ENCODE measurements at places on chromosomes 3 and 15.

- no peak for DNase-seq
Measured at GRCh38 chr3:8845641-8846040, 76.2 kb upstream of the OXTR start.

DNA sequence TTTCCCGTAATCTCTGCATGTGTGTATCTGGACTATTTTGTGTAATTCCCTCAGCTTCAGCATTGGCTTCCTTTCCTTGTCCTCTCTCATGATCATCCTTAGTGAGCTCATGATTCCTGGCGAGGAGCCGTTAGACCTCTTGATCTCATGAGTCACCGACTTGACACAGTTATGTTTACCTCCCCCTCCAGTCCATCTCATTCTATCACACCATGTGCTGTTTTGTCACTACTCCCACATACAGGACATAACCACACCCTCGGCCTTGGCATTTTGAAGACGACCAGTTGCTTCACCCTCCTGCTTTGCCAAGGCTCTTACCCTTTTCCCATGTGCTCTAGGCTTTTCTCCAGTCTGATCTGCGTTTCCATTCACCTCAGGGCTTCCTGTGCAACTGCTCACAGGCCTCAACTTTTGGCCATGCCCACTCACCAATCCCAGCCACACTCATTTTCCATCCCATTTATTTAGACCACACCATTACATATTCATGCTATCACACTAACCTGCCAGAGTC is 41.5 kb downstream of the CP start:
- no peak for DNase-seq

- no peak for DNase-seq
Measured at GRCh38 chr15:52085299-52085698, 27.3 kb downstream of the BCL2L10 start.

- no peak for DNase-seq
Measured at GRCh38 chr15:35067496-35068347, 17.4 kb downstream of the NANOGP8 start.

DNA sequence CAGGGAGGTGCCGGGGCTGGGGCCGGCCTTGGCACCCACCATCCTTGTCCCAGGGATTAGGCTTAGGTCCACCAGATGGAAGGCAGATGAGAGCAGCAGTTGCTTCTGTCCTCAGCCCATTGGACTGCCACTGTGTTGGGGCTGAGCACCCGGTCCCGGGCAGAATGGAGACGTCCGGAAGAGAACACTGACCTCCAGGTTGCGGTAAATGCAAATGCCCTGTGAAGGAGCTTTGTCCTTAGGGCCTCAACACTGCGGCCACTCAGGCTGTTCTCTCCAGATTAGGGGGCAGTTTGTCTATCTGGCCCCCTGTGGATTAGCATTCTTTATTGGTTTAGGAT is at the start of gene SERINC4:
SERINC4 (minus strand) TSS at position 276 of the 341 bp plus-strand sequence; CDS start at position 42, 234 bp downstream.
- DNase-seq = no peak

DNA sequence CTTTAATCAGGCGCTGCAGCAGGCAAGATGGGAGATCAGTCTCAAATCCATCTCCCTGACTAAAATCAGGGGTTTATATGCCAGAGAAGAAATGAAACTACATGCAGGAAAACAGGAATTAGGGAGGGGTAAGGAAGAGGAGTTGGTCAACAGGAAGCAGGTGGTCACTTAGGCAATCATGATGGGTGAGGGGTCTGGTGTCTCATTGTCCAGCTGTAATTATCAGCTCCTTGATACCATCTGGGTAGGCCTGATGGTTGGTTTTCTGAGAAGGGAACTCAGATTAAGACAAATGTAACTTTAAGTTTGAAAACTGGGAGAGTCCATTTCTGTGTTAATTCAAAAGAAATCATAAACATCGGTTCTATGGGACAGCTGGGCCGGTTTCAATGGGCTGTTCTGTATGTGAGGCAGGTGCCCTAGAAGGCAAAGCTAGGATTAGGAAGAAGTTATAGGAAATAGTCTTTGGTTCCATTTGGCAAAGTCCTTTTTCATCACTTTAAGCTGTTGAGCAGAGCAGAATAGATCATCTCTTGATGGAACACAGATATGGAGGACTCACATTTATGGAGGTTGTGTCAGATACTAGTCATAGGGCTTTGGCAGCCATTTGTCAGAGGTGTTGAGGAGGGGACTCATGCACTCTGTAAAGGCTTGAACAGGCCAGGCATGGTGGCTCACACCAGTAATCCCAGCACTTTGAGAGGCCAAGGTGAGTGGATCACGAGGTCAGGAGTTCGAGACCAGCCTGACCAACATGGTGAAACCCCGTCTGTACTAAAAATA is 149.4 kb downstream of the VGLL4 start:
- DNase-seq = no peak

DNA sequence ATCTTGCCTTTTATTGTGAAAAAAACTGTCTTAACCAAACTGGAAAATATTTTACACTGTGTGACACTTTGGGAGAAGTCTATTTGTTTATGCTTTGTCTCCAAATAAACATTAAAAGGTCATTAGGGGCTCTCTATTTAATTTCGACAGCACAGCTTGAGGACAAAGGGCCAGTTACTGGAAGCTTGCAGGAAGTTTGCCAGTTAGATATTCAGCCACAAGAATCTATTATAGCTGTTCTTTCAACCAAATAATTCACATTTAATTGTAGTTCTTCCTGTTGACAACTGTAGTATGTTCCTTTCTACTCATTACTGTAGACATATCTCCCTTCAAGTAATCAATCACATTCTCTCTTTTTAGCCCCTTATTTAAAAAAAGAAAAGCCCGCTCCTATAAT is 6.1 kb downstream of the CP start:
- no peak for DNase-seq

- no peak for DNase-seq
Measured at GRCh38 chr3:76789237-76789636, 250.7 kb upstream of the ROBO2 start.

- no peak for DNase-seq
Measured at GRCh38 chr15:22265056-22265945, 185.0 kb downstream of the OR4M2 start.

- DNase-seq = no peak
Measured at GRCh38 chr3:159356606-159357005, 554.8 kb downstream of the MFSD1 start.

DNA sequence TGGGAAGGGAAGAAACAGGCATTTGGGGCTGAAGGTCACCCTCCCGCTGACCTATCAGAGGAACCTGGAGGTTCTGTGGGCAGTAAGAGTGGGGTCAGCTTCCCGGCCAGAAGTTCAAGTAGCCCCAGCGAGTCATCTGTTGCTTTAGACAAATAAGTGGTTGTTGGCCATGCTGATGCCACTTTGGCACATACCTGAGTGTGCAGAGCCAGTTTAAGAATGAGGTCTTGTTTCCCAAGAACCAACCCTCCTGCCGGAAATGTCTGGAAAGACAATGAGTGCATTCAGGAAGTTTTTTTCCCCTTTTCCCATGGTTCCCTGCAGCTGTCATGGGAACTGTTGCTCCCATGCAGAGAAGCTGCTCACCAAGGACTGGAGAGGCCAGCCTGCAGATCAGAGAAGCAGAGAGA is 166.7 kb downstream of the ZNF621 start:
- no peak for DNase-seq

- no peak for DNase-seq
Measured at GRCh38 chr15:40697916-40698315, 2.9 kb downstream of the RAD51 start.

GRCh38 chr3:192284443-192285072 is 442.8 kb downstream of the FGF12 start:
- DNase-seq = no peak

- no peak for DNase-seq
Measured at GRCh38 chr3:153573481-153573880, 411.5 kb downstream of the RAP2B start.

DNA sequence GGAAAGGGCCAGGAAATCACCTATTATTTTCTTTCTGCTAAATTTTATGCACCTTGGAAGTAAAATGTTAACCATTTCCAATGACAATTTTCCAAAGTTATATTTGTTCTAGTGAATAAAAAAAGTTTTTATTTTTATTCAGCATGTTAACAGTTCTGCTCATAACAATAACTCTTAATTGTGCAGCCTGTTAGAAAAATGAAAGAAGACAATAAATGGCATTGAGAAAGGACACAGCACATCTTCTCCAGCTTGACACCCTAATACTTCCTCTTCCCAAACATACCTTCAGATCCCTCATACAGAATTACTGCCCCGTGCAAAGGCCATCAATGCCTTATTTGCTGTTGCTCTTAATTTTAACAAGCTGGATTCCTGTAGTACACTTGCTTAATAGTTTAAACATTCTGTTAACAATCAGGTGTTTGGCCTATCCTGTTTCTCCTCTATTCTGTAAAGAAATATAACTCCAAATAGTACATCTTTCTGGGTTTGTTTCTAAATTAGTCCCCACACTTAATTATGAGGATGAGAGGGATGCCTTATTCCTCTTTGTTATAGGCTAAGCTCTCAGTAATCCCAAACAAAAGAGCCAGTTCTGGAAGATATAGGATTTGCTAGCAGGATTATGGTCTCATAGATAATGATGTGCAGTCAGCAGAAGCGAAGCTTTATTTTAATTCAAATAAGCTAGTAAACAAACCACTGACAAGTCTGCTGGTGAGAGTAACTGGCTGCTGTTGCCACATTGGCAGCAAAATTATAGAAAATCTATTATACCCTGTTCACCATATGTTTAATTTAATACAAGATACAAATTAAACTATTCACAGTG is 19.2 kb upstream of the SOX2 start:
- DNase-seq = no peak

GRCh38 chr3:48387634-48388033 is 15.6 kb downstream of the FBXW12 start:
- DNase-seq = no peak

GRCh38 chr3:154799800-154800199 is 280.3 kb upstream of the MME start:
- DNase-seq = no peak

DNA sequence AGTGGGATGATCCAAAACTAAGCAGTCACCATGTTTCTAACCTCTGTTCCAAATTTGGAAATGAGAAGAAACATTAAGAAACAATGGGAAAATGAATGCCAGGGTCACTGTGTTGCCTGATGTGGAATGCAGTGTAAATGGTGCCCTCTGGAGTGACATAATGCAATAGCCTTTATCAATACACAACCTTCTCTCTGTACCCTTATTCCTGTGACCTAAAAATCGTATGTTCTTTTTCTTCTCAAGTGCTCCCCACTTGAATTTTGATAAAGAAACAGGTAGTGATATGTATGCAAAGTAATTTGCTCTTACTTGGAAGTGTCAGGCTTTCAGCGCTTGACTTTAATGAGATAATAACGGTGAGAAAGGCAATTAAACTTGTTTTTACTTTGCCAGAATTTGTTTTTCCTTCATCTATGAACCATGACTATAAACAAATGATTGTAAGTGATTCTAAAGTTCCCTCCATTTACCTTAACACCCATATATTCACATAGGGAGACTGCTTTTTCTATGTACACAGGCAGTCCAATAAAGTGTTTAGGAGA is 145.8 kb upstream of the THRB start:
- peak; percentile 8 for DNase-seq

GRCh38 chr15:90818251-90819210 is 49.9 kb upstream of the FURIN start:
- DNase-seq = peak; percentile 70

GRCh38 chr3:101038393-101038792 is 45.2 kb upstream of the ABI3BP start:
- DNase-seq = no peak

- DNase-seq = no peak
Measured at GRCh38 chr3:159517105-159517504, 471.5 kb upstream of the IL12A start.

DNA sequence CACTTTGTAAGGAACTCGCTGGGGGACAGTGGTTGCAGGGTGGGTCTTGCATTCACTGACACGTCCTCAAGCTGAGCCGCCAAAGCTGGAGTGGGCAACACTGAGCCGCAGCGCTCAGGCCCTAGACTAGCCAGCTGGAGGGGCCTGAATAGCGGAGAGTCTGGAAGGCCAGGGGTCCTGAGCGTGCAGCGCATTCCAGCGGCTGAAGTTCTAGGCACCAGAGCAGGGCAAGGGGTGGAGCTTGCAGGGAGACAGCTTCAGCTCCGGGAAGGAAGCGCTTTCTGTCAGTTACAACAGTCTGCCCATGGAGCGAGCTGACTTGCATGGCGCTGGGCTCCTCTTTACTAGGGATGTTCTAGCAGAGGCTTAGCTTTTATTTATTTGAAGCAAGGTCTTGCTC is 2.7 kb downstream of the MAP6D1 start:
- no peak for DNase-seq

DNA sequence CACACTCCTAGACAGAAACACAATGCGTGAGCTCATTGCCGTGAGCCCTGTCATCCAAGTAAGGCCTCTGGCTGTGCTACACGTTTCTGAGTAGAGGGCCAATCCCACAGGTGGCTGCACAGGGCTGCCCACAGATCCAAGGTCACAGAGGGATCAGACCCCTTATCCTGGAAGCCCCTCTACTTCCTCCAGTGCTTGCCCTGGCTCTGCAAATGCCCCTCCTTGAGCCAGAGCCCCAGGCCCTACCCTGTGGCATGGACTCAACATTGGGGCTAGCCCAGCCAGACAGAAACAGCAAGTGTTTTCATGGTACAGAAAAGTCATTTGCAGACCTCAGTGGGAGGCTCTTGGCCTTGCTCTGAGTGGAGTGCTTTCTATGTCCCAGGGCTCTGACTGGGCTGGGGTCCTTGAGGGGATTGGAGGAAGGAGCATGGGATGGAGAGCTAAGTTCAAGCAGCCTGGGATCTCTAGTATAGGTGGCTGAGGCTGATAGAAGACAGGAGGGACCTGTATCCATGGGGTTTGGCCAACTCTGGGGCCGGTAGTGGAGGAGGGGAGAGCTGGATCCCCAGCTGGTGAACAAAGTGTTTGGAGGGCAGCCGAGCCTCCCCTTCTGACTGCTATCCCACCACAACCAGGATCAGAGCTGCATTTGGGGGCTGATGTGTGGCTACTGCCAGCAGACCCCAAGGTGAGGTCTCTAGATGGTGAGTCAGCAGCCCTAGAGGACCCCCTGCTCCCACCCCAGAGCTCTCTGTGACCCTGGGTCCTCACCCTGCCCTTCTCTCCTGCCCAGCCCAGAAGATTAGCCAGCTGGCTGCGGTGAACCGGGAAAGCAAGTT is 38.7 kb downstream of the GOLGA6A start:
- DNase-seq = no peak

- DNase-seq = no peak
Measured at GRCh38 chr3:61518590-61518989, 42.8 kb upstream of the PTPRG start.

DNA sequence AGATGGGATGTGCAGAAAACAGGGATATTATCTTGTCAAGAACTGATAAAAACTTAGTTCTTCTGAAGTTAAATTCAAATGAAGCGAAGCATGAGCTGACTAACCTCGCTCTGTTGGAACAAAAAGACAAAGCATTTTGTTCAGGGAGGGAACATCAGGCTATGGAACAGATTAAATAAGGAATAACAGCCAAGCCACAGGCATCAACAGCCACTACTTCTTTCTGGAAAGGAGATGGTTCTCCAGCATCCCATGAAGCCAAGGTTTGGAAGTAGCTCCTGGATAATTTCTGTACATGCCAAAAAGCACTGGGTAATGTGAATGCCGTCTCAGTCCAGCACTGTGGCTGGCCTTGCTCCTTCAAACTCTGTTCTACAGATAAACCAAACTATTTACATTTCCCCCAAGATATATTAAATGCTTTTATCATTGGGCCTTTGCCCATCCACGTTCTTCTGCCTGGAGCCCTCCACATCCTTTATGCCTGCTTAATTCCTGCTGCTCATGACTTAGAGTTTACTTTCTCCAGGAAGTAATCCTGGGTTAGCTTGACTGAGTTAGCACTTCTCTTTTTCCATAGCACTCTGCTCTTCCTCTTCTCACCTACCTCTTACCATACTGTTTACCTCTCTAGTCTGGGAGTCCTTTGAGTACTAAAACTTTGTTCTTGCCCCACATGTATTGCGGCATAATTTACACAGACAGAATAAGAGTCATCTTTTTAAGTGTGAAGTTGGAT is 232.0 kb downstream of the CLSTN2 start:
- DNase-seq = no peak

- no peak for DNase-seq
Measured at GRCh38 chr3:13796701-13797460, 83.0 kb downstream of the WNT7A start.
